ENCODE measurements at places on chromosomes 2 and 18.

DNA sequence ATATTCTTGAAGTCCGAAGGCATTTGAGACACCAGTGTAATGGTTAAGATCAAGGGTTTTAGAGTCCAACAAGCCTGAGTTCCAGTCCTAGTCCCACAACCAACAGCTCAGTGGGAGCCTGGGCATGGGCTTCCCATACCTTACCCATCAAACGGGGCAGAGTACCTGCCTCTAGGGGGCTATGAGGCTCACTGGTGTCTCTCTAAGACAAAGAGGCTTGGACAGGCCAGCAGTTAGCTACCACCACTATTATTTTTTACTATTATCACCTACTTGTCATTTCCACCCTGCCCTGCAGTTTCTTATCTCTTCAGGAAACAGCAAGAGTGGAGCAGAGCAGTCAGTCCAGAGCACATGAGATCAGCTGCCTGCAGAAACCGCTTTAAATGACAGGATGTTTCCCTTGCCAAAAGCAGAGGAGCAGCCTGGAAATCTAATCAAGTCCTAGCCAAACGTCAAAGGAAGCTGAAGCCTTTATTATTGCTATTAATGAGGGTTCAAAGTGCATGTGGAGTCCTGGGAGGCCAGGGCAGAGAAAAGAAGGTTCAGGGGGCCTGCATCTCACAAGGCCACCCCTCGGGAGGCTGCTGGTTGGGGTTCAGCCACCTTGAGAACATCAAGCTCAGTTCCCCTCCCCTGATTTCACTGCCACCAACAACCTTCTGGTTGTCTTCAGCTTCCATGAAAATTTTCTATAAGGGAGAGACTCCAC is 66.6 kb downstream of the STPG4 start:
- no peak for DNase-seq

DNA sequence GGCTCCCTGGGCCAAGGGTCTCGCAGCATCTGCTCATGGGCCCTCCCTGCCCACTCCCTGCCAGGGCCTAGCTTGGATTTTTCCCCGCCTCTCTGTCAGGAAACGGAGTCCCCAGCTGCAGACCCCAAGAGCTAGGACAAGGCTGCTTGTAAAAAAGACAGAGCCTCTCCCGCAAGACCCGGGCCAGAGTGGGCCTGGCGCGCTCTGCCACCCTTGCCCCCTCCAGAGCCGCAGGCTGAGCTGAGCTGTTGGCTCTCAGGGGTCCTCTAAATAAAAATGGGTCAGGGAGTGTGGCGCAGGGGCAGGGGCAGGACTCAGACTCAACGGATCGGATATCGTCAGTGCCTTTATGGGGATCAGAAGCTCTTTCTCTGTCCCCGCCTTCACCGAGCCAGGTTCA is 112.6 kb downstream of the CABLES1 start:
- no peak for DNase-seq

DNA sequence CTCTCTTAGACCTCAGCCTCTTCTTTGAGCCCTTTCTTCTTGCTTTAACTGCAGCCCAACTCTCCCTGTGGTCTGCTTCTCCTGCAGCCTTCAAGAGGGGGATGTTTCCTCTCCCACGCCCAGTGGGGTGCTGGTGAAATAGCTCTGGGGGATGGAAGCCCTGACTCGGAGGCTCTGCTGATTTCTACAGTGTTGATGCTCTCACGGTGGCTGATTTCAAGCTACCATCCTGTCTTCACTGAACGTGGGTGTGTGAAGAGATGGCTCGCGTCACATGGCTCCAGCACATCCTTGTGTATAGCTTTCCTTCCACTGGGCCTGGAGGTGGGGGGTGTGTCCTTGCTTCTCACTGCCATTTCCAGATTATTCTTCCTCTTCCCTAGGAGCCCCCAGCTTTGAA is 20.0 kb downstream of the MPP4 start:
- no peak for DNase-seq

GRCh38 chr2:102074152-102074783 is 68.3 kb upstream of the IL1R1 start:
- no peak for DNase-seq

- DNase-seq: no peak
Measured at GRCh38 chr2:210188190-210188589, 17.0 kb upstream of the KANSL1L start.

DNA sequence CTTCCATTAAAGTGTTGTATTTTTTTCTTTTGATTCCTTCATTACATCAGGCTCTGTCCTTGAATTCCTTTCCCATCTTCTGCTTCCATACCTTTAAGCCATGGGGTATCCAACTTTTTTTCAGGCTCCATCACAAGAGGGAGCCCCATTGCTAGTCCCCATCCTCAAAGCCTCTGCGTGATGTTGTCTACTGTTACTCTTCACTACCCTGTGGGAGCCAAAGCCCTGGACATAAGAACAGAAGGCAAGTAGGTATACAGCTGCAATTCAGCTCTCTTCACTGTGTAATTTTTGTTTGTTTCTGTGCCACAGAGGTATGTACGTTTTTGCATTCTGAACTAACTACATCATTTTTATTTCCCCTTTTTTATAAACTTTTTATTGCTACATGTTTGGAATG is 36.6 kb upstream of the CCNYL1 start:
- no peak for DNase-seq

GRCh38 chr2:45128580-45128997 is 119.3 kb upstream of the SIX2 start:
- DNase-seq: no peak

DNA sequence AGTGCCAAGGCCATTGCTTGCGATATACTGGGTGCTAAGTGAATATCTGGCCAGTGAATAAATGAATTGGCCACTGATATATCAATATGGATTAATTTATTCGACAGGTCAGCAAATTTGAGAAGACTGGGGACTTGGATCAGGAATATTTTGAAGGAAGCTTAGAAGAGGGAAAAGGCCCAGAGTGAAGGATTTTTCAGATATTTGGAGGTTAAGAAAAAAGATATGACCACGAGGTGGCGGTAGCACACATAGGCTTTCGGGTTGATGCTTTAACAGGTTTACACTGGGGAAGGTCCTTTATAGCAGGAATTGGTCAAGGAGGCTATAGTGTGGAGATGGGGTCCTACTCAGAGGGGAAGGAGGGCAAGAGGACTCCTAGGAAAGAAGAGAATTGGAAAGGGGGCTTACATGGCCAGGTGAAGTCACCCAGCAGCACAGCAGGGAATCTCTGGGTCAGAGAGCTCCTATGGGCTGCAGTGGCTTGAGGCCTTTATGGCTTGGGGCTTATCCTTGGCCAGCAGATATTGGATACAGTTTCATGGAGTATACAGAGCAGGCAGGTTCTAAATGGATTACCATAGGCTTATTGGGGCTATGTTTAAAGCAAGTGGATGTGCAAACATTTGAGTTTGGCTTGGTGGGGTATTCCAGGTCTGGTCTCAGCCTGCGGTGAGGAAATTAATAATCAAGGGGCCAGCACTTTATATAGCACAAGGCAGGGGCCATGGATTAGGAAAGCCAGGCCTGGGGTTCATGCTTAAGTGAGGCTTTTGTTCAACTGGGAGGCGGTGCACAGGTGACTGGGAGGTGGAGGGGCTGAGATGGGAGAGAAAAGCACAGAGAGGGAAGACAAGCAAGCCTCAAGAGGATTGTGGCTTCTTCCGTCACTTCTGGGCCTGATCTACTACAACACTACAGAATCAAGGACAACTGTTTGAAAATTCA is 9.7 kb downstream of the IL1RN start:
- no peak for DNase-seq

DNA sequence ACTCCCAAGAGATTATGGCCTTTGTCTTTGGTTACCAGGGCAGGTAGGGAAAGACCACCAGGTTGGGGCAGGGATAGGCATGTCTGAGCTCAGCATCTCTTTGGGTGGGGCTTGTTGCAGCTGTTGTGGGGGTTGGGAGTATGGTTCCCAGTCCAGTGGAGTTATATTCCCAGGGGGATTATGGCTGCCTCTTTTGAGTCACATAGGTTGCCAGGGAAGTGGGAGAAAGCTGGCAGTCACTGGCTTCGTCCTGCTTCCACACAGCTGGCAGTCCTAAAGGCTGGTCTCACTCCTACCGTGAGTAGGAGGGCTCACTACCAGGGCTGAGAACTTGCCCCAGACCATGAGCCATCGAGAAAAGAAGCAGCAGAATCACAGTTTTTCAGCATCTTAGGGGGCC is 79.1 kb downstream of the LYPD6 start:
- DNase-seq: no peak

DNA sequence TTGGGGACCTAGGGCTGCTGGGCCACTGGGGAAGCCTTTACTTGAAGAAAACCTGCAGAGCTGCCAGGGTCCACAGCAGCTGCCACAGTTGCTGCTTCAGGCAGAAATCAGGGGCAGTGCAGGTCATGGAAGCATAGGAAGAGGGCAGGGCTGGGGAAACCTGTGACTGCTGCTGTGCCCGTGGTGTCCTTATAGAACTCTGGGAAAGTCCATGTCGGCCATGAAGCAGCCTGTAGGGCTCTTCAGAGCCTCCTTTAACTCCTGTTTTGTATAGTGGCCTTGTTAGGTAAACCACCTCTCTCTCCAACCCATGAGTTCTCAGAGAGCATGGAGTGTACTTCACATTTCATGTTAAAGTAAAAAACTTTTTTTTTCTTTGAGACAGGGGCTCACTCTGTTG is 62.1 kb downstream of the SMAD4 start:
- no peak for DNase-seq

GRCh38 chr2:8592736-8593135 is 89.1 kb upstream of the ID2 start:
- DNase-seq: no peak

DNA sequence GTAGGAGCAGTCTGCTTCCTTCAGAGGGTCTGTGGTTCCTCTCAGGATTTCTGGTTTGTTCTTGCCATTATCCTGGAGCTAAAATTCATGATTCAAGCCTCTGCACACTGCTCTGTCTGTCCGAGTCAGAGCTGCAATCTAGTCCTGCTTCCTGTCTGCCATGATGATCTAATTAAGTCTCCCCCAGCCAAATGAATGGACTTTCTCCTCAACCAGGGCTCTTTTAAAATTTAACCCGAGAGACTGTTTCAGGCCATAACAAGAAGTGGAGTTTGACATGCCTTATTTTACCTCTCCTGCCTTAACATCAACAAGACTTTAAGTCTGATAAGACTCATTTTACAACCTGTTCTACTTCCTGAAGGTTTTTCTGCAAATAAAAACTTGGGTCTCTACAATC is 1009.6 kb upstream of the DDX18 start:
- DNase-seq: no peak

- no peak for DNase-seq
Measured at GRCh38 chr2:119253114-119253702, 29.6 kb downstream of the STEAP3 start.

DNA sequence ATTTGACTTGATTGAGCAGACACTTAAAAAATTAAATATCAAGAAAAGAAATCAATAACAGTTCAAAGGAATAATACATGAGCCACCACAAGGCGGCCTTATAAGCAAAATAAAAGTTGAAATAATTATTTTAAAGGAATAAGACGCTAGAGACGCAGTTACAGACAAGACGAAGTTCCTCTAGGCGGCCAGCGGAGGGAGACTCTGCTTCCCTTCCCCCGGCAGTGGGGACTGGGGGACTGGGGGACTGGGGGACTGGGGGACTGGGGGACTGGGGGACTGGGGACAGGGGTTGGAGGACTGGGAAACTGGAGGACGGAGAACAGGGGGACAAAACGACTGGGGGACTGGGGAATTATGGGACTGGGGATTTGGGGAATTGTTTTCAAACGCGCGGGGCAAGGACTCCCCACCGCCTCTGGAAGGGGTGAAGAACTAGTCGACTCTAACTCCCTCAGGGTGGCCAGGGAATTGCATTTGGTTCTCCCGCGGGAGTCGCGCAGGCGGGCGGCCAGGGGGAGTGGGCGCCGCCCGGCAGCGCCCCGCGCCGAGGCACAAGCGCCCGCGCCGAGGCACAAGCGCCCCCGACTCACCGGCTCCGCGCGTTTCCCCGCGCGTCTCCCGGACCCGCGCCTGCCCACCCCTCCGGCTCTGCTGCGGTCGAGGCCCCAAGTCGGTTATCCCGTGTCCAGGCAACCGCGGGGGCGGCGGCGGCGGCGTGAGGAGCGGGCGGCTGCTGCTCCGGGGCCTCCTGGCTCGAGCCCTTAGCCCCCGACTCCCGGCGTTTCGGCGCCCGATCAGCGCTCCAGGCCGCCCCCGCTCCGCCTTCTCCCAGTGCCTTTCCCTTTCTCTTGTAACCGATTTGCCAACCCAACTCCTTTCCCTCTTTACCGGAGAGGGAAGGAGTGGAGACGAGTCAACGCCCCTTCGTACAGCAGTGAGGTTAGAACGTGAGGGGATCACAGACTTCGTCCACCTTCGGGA is at the start of gene CCDC178:
Gene CCDC178 (minus strand): TSS at position 662 of the 984 bp plus-strand sequence. CDS start 28,633 bp downstream, outside the sequence.
- no peak for DNase-seq

- no peak for DNase-seq
Measured at GRCh38 chr18:10169064-10169562, 255.3 kb downstream of the VAPA start.

- DNase-seq: no peak
Measured at GRCh38 chr18:40984856-40985255, 970.2 kb upstream of the PIK3C3 start.

GRCh38 chr2:204046145-204046544 is 109.6 kb downstream of the ICOS start:
- no peak for DNase-seq

GRCh38 chr2:32330136-32330535 is 26.7 kb upstream of the BIRC6 start:
- DNase-seq: no peak

- DNase-seq: no peak
Measured at GRCh38 chr2:101521487-101521886, 46.6 kb upstream of the RFX8 start.

GRCh38 chr18:60411715-60412114 is 39.1 kb upstream of the MC4R start:
- DNase-seq: no peak

DNA sequence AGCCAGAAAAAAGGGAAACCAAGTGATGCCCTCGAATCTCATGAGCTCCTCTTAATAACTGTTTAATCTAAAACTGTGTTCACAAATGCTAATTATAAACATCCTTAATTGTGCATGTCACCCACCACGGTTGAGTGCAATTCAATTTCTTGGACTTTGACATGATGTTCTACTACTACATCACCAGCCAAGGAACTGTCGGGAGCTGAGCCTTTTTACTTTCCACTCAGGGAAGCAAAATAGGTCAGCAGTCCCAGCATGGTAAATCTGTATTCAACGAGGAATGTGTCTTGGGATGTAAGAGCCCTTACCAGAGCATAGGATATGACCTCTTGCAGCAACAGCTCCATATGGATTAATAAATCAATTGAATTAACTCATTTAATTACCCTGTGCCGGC is 20.8 kb upstream of the REG3G start:
- no peak for DNase-seq

- DNase-seq: no peak
Measured at GRCh38 chr18:70355620-70356385, 67.0 kb downstream of the SOCS6 start.

GRCh38 chr2:240519396-240520129 is 38.2 kb downstream of the ANKMY1 start:
- no peak for DNase-seq

DNA sequence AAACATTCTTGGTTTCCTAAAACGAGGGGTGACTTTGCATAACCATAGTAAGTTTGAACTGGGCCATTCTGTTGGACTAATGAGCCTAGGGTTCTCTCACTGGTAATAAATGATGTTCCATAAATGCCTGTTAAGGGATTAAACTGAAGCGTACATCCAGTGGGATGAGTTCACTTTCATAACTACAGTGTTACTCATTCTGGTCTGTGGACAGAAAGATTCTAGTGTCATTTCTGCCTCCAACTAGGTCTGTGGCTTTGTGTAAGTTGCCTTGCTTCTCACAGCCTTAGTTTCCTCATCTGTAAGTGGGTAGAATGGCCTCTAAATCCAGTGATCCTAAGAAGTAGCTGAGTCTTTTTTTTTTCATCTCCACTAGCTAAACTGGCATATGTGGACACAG is 1860.6 kb upstream of the PIK3C3 start:
- DNase-seq: no peak

Data from T follicular helper cell (primary cell).